Activated naive CD4-positive, alpha-beta T cell treated with anti-CD3 and anti-CD28 coated beads, Interleukin-2, amount 50 U/mL, for 72 hours (primary cell): ENCODE measurements at places on chromosomes 7 and 10.

DNA sequence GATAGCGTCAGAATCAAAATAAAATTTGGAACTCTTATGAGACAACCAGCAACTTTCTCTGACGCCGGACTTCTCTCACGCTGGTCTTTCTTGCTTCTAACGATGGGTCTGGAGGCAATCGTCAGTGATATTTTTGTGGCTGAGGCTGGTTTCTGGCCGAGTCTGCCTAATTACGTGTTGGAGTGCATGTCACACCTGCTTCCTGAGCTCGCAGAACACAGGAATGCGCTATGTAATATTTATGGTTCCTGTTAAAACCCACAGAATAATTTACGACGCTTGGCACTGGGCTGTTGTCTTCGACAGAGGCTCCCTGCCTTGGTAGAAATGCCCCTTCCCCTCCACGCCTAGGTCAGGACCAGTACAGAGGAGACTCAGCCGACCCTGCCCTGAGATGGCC is 64.9 kb downstream of the NPTX2 start:
- no peak for DNase-seq

GRCh38 chr7:128974241-128974934 is 36.7 kb downstream of the IRF5 start:
- no peak for DNase-seq

GRCh38 chr10:65419629-65420028 is 1506.2 kb upstream of the LRRTM3 start:
- DNase-seq: no peak

DNA sequence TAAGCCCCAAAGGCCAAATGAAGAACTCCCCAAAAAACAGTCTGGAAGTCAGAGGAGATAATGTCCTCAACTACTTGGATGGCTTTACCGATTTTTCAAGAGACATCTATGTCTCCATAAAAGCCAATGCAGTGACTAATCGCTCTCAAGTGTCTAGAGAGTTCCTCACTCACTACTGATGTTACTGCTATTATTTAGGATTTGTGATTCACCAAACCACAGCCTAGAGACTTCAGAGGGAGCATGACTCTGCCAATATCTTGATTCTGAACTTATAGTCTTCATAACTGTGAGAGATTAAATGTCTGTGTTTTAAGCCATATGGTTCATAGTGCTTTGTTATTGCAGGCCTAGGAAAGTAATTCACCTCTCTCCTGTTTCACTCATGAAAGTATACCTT is 160.2 kb downstream of the IPMK start:
- DNase-seq: no peak
